ENCODE measurements at places on chromosomes 7 and 10. TPM values are rescaled to one million over a fixed set of nuclear protein-coding genes. Genes with fewer than 3 reads are reported as not detected.

Gene TMEM26
- total RNA-seq: not detected

Gene MBL2
- not detected for total RNA-seq

Gene DDC
- 1.1 TPM for total RNA-seq

Gene SPRN
- total RNA-seq: 0.24 TPM

Gene ACTL6B
- total RNA-seq: not detected

Gene ITIH5
- 2.8 TPM for total RNA-seq

Gene NXPH1
- total RNA-seq: 0.24 TPM

Gene ATG9B
- total RNA-seq: 1.2 TPM

Gene ANKRD2
- total RNA-seq: not detected

Gene CD36
- 0.18 TPM for total RNA-seq

Gene LLCFC1
- total RNA-seq: not detected

Gene FAM237B
- not detected for total RNA-seq

Gene MYPN
- total RNA-seq: not detected

Gene NUTM2B
- total RNA-seq: not detected

Gene ABCC2
- total RNA-seq: 0.28 TPM

Gene ANKRD30A
- not detected for total RNA-seq

Gene BAMBI
- 41.4 TPM for total RNA-seq

Gene PTPRZ1
- total RNA-seq: 59.8 TPM

Gene SLC16A9
- total RNA-seq: 4.9 TPM

Gene CDNF
- 0.61 TPM for total RNA-seq

Gene TLL2
- total RNA-seq: 0.11 TPM

Gene PNLIPRP3
- not detected for total RNA-seq

Gene SRRM3
- total RNA-seq: 5.0 TPM

Gene GJD4
- 0.29 TPM for total RNA-seq

Gene SUN3
- total RNA-seq: not detected

Gene PGAM2
- 1.9 TPM for total RNA-seq

Gene CRHR2
- total RNA-seq: not detected

Gene CDC14C
- not detected for total RNA-seq

Gene SLC26A3
- not detected for total RNA-seq

Gene SOSTDC1
- not detected for total RNA-seq

Gene GARS1
- total RNA-seq: 121 TPM

Gene SPDYE1
- total RNA-seq: not detected

Gene CCL24
- not detected for total RNA-seq

Gene CALY
- 0.75 TPM for total RNA-seq

Gene HTR5A
- 0.16 TPM for total RNA-seq

Gene IKZF1
- 0.44 TPM for total RNA-seq

Gene SVOPL
- 0.95 TPM for total RNA-seq

Gene ECHS1
- total RNA-seq: 92.3 TPM

Gene JAKMIP3
- 0.90 TPM for total RNA-seq

Gene HOXA11
- not detected for total RNA-seq

Gene OGDHL
- total RNA-seq: 13.0 TPM

Gene TNS3
- 27.4 TPM for total RNA-seq

Gene PNLIPRP1
- not detected for total RNA-seq

Gene SPDYE5
- not detected for total RNA-seq

Gene GPC2
- 56.1 TPM for total RNA-seq

Gene TRIM74
- 0.69 TPM for total RNA-seq

Gene UPK3B
- 1.2 TPM for total RNA-seq

Gene CYP2C19
- not detected for total RNA-seq

Gene FBXO24
- 1.3 TPM for total RNA-seq

Gene UPP1
- 46.3 TPM for total RNA-seq

Gene ATRNL1
- 8.5 TPM for total RNA-seq

Gene HEPACAM2
- not detected for total RNA-seq

Gene SSC4D
- total RNA-seq: 42.6 TPM

Gene NUP205
- total RNA-seq: 129 TPM

Gene SFTPA1
- total RNA-seq: not detected

Gene SSMEM1
- not detected for total RNA-seq

Gene MEST
- 164 TPM for total RNA-seq

Gene STN1
- 13.5 TPM for total RNA-seq
